Smooth muscle cell of bladder (primary cell): ENCODE measurements at places on chromosomes 5 and 9. TPM values are rescaled to one million over a fixed set of nuclear protein-coding genes. Genes with fewer than 3 reads are reported as not detected.

Gene NR5A1
- not detected in 2 replicates for total RNA-seq

Gene UAP1L1
- total RNA-seq, result 7.7 and 14.3 TPM in 2 replicates

Gene SPINK6
- 3.1 and 15.6 TPM in 2 replicates for total RNA-seq

Gene PCDHGB2
- 2.4 and 2.7 TPM in 2 replicates for total RNA-seq

Gene SLC45A2
- 0.14 and 0.18 TPM in 2 replicates for total RNA-seq

Gene THBS4
- total RNA-seq, result 1.1 and 3.2 TPM in 2 replicates

Gene TLE4
- 11.8 and 13.2 TPM in 2 replicates for total RNA-seq

Gene FAT2
- total RNA-seq, result under 0.01 TPM in 2 replicates

Gene ZBED3
- 0.28 and 0.57 TPM in 2 replicates for total RNA-seq

Gene ACTBL2
- 1.1 and 3.0 TPM in 2 replicates for total RNA-seq

Gene DYNC2I2
- 23.5 and 25.1 TPM in 2 replicates for total RNA-seq

Gene SHROOM1
- total RNA-seq, result 2.5 and 2.6 TPM in 2 replicates

Gene PLEKHG4B
- under 0.01 TPM in 1 of 2 replicates, not detected in the other for total RNA-seq

Gene OR1J2
- total RNA-seq, result 0.14 TPM in 1 of 2 replicates, not detected in the other

Gene NR3C1
- 68.3 and 91.2 TPM in 2 replicates for total RNA-seq

Gene ECSCR
- 0.14 and 0.37 TPM in 2 replicates for total RNA-seq

Gene OR2V1
- total RNA-seq, result not detected in 2 replicates

Gene RNF183
- total RNA-seq, result not detected in 2 replicates

Gene MRPS2
- 10.4 and 11.5 TPM in 2 replicates for total RNA-seq

Gene FAM81B
- total RNA-seq, result not detected in 2 replicates

Gene NDST1
- total RNA-seq, result 21.6 and 26.5 TPM in 2 replicates

Gene OR13C9
- total RNA-seq, result not detected in 2 replicates

Gene YIPF5
- 106 and 130 TPM in 2 replicates for total RNA-seq

Gene IFNA13
- not detected in 2 replicates for total RNA-seq

Gene SLC36A2
- total RNA-seq, result not detected in 2 replicates

Gene SNX18
- total RNA-seq, result 96.2 and 99.1 TPM in 2 replicates

Gene SGTB
- 12.0 and 13.1 TPM in 2 replicates for total RNA-seq

Gene LRRC19
- not detected in 2 replicates for total RNA-seq

Gene SPINK1
- not detected in 2 replicates for total RNA-seq

Gene LCN15
- total RNA-seq, result not detected in 2 replicates

Gene PLAC8L1
- 0.18 TPM in 1 of 2 replicates, not detected in the other for total RNA-seq

Gene C9orf85
- total RNA-seq, result 13.6 and 14.1 TPM in 2 replicates

Gene PITX1
- total RNA-seq, result 88.2 and 208 TPM in 2 replicates

Gene SAP30L
- total RNA-seq, result 22.6 and 29.7 TPM in 2 replicates

Gene BTNL3
- not detected in 2 replicates for total RNA-seq

Gene C5orf58
- total RNA-seq, result not detected in 2 replicates

Gene NKD2
- 12.0 and 25.7 TPM in 2 replicates for total RNA-seq

Gene KCNV2
- total RNA-seq, result not detected in 2 replicates

Gene FGF1
- 0.92 and 1.1 TPM in 2 replicates for total RNA-seq
